ENCODE measurements at places on chromosomes 11 and 22.
A peak's percentile ranks its signal among the peaks of the same experiment; 100 is the strongest.

GRCh38 chr11:114596175-114596919, 761 bp upstream of the NXPE4 start:
- DNase-seq: no peak

DNA sequence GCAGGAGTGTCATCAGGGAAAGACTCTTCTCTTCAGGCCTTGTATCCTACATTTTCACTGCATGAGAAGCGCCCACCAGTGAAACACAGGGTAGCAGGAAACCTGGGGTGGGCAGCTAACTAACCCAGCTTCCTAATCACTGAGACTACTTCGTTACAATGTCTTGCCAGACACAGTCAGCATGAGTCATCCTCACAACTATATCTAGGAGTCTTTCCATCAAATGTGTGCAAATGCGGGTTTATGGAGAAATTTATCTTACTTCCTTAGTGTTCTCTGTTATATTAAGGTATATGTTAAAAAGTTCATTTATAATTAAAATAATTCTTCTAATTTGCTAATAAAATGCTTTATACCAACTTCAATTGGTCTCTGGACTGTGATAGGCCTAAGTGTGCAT, 79.9 kb upstream of the RAB1B start:
- no peak for DNase-seq

DNA sequence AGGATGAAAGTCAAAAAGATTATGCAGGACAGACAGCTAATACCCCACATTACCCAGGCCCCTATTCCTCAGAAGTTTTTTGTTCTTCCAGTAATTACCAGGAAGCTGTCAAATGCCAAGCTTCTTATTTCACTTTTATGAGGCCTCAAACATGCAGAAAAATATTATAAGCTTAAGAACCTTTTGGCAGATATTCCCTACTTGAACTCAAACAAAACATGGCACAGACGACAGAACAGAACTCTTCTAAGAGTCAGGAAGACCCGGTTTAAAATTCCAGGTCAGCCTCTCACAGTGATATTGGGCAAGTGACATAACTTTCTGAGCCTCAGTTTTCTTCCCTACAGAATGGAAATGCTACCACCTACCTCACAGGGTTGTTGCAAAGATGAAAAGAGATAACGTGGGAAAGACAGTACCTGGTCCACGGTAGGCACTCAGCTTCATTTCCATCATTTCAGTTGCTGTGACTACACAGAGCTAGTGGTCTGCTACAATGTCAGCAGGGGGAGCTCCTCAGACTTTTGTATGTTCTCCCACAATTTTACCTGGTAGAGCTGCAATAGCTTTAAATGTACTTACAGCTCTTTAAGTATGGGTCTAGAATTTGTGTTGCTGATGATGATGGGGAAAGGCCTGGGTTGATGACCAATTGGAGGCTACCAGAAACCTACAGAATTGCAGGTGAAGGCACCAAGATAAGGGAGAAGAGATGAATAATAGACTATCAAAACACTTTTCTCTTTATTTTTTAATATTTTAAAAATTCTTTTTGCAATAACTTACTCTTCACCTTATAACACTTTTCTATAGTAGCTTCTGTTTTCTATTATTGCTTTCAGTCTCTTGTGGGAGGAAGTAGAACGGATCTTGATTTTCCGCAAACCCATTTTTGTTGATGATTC, 98.3 kb upstream of the CHRM4 start:
- DNase-seq: peak; percentile 12

GRCh38 chr11:11253497-11253896, 99.6 kb downstream of the CSNK2A3 start:
- no peak for DNase-seq

DNA sequence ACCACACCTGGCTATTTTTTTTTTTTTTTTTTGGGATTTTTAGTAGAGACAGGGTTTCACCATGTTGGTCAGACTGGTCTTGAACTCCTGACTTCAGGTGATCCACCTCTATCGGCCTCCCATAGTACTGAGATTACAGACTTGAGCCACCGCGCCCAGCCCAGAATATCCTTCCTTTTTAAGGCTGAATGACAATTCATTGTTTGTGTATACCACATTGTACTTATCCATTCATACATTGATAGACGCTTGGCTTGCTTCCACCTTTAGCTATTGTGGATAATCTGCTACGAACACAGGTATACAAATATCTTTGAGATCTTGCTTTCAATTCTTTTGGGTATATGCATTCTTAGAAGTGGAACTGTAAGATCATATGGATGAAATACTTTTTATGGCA, 10.8 kb upstream of the RASSF10 start:
- DNase-seq: no peak

DNA sequence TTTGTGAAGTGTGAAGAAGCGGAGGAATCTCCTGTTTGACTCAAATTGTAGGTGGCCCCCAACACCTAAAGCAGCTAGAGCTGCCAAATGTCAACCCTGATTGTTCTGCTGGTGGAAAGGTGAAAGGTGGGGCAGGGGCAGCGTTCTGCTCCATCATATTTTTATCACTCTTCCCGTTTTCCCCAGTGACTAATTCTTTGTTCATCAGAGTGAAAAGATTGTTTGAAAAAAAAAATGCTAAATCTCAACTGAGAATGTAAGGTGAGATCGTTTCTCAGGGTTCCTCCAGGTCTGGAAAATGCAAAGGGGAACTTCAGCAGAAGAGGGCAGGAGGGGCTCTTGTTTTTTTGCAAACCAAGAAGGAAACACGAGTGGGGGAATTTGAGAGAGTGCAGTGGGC, 137.7 kb downstream of the MN1 start:
- no peak for DNase-seq

DNA sequence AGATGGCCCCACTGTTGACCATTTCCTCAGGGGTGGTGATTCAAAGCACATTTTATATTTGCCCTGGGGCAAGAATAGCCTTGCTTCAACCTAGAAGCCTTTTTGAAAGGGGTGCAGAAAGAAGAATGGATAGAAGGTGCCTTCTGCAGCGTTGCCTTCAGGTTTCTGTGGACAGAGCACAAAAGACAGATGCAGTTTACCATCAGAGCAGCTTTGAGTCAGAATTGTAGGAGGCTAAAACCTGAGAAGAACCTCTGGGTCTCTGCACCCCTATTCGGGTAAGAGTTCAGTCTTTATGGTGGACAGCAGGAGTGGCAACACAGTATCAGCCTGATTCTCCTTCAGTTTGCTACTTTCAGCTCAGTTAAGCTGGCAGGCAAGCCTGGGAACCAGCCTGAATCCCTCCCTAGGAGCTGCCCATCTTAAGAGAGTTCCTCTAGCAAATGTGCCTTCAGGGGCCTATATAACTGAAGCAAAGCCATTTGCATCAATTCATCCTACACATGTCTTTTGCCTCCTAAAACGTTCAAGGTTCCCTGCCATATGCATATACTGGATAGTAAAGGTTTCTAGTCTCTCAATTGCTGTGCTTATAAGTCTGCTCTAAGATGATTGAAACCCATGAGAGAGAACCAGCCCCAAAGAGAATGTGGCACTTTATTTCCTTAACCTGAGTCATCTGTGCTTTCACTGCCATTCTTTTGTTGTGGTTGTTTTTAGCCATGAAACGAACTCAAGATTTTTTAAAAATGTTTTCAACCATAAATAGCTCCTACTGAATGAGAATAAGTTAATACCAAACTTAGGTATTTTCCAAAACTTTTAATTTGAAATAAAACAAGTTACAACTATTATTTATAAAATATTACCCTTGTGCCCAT, 123.0 kb downstream of the TRIM44 start:
- no peak for DNase-seq

DNA sequence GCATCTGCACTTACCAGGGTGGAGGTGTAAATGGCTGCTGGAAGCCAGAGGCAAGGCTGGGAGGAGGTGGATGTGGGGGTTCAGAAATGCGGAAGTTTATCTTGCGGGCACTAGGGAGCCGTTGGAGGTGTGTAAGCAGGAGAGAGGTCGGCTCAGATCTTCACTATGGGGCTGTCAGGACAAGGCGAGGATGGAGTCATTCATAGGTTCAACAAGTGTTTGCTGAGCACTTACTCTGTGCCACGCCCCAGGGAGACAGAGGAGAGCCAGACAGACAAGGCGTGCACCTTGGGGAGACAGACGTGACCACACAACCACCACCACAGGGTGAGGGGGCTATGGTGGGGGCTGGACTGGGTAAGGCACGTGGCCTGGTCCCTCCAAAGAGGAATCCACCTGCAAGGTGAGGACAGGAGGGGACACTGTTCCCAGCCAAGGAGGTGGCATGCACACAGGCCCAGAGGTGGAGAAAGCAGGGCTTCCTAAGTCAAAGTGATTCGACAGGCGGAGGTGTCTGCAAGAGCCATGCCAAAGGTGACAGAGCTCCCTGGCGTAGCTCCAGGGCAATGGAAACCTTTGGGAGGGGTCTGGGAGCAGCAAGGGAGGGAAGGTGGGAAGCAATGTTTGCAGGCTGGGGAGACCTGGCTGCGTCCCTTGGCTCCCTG, 30.8 kb upstream of the TCF20 start:
- no peak for DNase-seq

DNA sequence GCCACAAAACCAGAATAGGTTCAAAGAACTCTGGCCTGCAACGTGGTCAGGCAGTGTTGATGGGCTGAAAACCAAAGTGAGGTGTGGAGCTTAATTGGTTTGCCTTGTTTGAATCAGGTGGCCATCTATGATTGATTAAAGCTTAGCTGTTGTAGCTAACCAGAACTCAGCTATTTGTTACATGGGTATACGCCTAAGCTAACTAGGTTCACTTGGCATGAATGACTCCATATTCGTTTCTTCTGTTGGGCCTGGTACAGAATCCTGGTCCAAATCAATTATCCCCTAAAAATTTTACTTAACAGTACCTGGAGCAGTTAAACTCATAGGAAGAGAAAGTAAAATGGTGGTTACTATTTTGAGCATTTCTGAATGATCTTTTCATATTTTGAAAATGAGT, 7.7 kb upstream of the BAIAP2L2 start:
- DNase-seq: no peak

GRCh38 chr11:19679952-19680828, 32.4 kb upstream of the NAV2 start:
- no peak for DNase-seq

DNA sequence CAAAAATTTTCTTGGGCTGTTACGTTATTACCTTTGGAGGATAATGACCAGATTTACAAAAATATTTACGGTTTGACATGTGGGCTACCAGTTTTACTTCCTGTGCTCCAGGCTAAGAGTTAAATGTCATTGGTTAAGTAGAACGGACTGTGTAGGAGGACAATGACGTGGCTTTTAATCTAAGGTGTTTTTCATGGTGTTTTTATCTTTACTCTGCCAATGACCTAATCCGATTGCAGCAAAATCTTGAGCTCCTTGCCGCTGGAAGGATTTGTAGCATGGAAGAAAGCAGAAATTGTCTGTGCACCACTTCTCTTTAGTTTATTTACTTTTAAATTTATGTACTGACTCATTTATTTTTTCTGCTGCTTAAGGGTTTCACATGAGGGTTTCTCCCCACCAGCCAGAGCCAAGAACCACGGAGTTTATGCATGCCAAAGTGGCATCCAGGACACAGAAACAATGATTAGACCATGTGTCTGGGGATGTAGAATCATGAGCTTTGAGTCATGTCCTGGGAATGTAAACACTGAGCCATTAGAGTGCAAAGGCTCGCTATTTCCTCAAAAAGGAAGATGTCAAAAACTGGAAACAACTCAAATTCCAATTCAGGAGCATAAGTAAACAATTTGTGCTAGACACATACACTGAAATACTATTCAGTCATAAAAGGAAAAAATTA, 1.9 kb upstream of the CARD16 start:
- no peak for DNase-seq

DNA sequence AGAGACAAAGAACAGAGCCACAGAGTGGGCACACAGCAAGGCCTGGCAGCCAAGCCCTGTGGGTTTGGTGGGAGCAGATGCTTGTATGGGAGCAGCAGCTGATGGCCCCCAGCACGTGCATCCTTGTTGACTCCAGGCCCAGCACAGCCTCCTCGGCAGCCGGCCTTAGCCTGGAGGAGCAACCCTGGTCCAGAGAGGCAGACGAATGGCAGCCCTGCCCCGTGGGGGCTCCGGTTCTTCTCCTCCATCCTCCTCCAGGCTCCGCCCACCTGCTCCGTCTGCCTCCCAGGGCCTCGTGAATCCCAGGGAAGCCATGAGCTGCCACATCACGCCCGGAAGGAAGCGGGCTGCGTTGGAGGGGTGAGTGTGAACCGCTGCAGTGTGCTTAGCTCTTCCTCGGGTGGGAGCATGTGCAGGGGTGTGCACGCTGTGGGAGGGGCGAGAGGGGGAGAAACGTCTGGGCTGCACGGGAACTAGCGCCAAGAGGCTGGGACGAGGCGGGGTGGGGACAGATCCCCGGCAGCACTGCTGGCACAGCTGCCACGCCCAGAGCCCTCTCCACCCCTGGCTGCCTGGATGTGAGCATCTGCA, 36.3 kb upstream of the JAM3 start:
- DNase-seq: no peak

DNA sequence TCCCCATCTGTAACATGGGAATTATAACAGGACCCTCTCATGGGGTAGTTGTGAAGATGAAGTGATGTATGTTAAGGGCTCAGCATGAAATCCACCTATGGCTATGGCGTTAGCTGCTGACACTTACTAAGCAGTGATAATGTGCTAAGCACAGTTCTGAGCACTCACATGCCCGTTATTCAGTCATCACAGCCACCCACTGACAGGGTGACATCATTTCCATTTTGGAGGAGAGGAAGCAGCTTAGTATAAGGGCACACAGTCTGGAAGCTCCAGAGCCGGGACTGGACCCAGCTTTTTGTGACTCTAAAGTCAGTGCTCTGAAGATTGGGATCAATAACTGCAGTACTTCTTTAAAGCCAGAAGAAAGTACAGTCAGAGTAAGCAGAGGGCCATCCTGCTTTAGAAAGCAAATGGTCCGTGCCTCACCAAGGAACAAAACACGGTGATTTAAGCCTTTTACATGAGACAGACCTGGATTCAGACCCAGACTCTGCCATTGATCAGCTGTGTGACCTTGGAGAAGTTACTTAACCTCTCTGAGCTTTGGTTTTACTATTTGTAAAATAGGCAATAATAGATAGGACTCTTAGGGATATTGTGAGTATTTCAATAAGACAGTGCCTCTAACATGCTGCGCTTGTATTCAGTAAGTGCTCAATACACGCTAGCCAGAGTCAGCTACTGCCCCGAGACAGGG, 61.5 kb downstream of the SGSM1 start:
- DNase-seq: no peak

GRCh38 chr11:16605389-16605893, 133.0 kb upstream of the C11orf58 start:
- DNase-seq: no peak

GRCh38 chr11:35358391-35358790, 61.0 kb downstream of the SLC1A2 start:
- DNase-seq: no peak

GRCh38 chr11:36228689-36229088, 60.5 kb downstream of the COMMD9 start:
- DNase-seq: no peak

DNA sequence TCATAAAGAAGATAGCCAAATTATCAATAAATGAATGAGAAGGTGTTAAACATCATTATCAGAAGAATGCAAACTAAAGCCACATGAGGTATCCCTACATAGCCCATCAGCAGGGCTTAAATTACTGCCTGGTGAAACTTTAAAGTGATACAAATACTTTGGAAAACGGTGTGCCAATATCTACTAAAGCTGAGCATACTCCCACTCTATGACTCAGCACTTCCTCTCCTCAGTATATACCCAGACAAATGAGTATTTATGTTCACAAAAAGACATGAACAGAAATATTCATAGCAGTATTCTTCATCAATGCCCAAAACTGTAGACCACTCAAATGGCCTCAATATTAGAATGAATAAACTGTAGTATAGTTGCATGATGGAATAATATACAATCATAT, 284.6 kb upstream of the ZC3H12C start:
- DNase-seq: no peak

GRCh38 chr22:38267086-38267485, 5.7 kb downstream of the TMEM184B start:
- peak; percentile 32 for DNase-seq
